Lower leg skin (tissue), 4 donors: ENCODE measurements at places on chromosomes 5 and 9.

DNA sequence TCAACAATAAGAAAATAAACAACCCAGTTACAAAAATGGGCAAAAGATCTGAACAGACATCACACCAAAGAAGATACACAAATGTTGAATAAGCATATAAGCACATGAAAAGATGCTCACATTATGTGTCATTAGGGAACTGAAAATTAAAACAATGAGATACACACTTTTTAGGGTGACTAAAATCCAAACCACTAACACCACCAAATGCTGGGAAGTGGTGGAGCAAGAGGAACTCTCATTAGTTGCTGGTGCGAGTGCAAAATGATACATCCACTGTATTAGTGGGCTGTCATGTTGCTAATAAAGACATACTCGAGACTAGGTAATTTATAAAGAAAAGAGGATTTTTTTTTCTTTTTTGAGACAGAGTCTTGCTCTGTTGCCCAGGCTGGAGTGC is 329.1 kb downstream of the TMEM38B start:
- DNase-seq: no peak

- DNase-seq: no peak
Observed at GRCh38 chr9:106032978-106033377, 338.6 kb downstream of the TMEM38B start.

GRCh38 chr9:613771-614347 is 227.6 kb upstream of the DMRT1 start:
- DNase-seq: peak; percentile 73

- no peak for DNase-seq
Observed at GRCh38 chr5:153981905-153982605, 56.7 kb downstream of the FAM114A2 start.

DNA sequence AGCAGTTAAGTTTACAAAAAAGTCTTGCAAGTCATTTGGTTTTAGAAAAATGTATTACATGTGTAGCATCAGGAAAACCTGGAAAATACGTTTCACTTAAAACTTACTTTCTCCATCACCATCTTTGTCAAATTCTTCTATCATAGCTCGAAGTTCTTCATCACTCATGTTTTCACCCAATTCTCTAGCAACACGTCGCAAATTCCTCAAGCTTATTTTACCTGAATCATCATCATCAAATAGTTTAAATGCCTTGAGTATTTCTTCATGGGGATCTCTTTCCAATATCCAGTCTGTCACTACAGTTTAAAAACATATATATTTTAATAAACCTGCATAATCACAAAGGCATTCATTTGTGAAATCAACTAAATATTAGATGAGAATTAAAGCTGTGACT is 10.3 kb downstream of the CETN3 start:
- DNase-seq: no peak

DNA sequence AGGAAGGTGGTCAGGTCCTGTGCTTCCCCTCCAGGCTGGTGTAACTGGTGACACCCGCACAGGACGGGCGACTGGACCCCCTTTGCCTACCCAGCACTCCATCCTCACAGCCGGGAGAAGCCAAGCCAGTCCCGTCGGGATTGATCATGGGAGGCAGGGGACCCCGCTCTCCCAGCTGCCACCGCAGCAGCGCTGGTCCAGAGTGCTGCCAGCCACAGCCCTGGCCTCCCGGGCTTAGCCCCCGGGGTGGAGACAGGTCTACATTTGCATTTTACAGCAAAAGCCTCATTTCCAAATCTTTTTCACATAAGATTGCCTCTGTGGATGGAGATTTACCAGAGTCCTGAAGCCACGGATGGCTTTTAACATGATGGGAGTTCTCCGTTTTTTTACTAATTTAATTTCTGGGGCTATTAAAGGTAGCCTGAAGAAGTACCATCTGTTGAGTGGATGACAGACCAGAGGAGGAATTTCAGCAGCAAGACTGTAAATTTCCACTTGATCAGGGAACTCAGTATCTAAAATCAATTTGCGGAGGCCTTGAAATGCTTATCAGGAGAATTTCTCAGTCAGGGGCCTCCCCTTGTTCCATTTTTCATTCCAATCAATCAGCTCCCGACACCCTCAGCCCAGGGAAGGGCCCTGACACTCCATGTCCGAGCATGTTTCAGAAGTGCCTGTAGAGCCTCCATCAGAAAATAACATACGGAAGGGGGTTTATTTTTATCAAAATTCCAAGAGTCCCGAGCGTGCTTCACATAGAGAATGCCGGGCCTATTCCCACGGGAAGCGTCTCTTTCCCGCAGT is 80.6 kb downstream of the OLFM1 start:
- no peak for DNase-seq

DNA sequence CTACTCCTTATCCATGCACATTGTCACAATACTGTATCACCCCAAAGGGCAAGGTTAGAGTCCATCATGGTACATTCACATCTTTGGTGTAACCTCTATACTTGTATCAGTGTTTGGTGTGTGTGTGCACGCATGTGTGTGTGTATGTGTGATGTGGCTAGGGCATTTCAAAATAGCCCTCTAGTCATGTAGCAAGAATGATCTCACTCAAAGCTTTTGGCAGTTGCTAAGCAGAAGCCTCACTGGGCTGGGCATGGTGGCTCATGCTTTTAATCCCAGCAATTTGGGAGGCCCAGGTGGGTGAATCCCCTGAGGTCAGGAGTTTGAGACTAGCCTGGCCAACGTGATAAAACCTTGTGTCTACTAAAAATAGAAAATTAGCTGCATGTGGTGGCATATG is 245.3 kb downstream of the ADGRV1 start:
- DNase-seq: no peak

DNA sequence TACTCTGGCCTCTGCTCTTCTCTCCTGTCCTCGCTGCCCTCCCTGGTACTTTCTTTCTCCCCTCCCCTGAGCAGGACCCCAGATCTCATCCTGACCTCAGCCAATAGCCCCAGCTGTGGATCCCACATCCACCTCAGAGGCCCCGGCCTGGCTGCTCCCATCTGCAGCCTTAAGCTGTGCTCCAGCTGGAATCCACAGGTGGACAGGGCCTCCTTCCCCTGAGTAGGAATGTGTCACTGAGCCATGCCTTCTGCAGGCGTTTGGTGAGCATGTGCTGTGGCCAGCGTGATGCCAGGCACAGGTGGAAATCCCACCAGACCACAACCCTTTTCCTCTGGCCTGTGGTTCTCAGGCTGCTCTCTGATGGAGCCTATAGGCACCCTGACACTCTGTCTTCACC is 68.9 kb downstream of the C5orf15 start:
- DNase-seq: no peak

DNA sequence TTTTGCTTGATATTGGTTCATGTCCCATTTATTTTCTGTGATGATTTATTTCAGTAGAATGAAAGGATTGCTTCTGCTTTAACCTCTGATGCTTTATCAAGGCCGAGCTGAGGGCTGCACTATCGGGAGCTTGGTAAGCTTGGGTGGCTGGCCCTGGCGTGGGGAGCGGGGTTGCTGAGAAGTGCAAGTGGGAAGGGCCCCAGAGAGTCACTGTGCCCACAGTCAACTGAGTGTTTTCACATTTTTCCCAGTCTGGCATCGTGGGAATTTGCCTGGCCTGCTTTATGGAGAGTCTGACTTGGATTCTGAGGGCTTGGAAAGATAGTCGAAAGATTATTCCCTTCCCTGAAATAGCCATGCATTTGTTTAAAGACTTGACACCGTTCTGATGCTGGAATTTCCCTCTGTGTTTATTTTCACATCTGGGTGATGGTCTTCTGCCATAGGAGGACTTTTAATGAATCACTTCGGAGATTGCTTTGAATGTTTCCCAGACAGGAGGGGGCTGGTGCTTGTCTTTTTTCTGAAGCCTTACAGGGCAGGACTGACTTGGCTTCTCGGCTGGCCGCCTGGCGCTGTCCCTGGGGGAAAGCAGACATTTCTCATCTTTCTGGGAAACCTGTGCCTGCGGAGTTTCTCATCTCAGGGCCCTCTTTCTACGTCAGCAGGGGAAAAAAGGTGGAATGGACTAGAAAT is 139.0 kb downstream of the BOD1 start:
- no peak for DNase-seq

- no peak for DNase-seq
Observed at GRCh38 chr9:33750307-33750838, 45.0 kb upstream of the PRSS3 start.

GRCh38 chr9:19551124-19551929 is 142.5 kb downstream of the ACER2 start:
- no peak for DNase-seq

- DNase-seq: no peak
Observed at GRCh38 chr5:179381691-179382090, 36.4 kb upstream of the ADAMTS2 start.

- no peak for DNase-seq
Observed at GRCh38 chr5:80755626-80756025, 100.8 kb upstream of the DHFR start.

DNA sequence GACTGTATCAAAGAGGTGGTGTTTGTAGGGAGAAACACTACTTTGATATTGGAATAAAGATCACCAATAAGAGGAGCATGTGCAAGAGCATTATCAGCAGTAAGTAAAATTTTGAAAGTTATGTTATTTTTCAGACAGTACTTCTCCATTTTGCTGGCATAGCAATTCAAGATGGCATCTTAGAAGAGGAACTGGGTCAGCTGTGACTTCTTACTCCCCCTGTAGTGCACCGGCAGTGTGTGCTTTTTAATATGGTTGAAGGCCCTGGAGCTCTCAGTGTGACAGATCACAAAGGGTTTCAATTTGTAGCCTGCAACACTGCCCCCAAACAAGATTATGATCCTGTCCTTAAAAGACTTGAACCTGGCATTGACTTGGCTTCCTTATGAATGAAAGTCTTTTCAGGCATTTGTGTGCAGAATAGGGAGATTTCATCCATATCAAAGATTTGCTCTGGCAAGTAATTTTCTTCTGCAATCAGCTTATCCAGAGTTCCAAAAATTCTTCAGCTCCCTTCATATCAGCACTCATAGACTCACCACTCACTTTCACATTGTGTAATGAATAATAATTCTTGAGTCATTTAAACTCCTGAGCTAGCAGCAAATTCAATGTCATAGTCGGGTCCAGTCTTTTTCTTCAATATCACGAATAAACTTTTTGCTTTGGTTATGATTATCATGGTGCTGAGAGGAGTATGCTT is 105.7 kb upstream of the MAMDC2 start:
- DNase-seq: no peak

- DNase-seq: no peak
Observed at GRCh38 chr9:2645569-2645968, 24.0 kb downstream of the VLDLR start.

GRCh38 chr5:14444161-14444560 is 137.4 kb upstream of the OTULINL start:
- DNase-seq: no peak

DNA sequence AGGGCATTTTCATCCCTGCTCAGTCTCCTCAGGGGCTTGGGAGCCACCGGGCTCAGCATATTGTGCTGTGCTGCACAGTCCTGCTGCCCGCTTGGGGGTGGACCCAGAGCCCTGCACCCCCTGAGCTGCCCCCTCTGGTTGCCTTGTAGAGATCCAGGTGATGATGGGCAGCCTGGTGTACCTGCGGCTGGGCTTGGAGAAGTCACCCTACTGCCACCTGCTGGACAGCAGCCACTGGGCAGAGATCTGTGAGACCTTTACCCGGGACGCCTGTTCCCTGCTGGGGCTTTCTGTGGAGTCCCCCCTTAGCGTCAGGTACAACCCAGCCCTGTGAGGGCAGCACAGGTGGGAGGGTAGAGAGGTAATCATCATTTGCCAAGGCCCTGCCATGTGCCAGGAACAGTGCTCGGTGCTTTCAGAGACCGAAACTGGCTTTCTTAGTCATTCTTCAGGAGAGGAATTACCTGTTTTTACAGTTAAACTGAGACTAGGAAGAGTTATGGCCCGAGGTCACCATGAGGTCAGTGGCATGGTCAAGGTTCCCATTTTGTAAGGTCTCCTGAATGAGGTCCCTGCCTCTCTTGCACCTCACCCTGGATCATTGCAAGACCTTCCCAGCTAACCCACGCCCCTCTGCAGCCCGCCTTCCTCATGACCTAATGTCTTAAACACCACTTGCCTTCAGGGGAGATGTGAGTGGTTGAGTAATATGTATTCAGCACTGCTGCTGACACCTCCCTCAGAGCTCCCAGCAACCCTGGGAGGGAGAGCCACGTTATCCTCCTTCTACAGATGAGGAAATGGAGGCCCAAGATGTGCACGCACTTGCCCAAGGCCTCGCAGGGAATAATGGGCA is 7.5 kb downstream of the NHP2 start:
- no peak for DNase-seq

DNA sequence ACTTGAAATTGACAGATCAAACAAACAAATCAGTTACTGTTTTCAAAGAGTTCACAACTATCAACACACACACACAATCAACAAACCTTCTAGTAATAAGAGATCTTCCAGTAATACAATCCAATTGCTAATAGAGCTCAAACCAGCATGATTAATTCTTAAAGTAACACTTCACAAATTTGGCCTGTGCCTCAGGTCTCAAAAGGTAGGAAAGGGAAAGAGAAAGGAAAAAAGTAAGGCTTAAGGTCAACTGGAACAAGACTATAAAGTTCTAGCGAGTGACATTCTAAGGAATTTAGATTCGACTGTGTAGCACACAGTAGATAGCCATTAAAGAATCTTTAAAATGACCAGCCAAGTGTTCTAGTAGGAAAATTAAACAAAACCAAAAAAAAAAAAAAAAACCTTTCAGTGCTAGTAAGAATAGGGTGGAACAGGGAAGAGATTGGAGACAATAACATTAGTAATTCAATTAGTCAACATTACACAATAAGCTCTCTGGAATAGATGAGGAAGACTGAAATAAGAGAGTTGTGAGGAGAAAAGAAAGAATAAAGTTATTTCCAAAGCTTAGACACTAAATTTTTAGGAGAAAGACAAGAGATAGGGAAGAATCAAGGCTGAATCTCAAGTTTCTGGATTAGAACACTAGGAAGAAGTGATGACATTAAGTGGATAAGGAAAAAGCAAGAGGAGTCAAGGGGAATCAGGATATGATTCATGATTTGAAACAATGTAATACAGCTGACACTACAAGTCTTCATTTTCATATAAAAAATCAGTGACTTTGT is 86.1 kb downstream of the FBXL17 start:
- no peak for DNase-seq

GRCh38 chr9:16921855-16922254 is 51.4 kb upstream of the BNC2 start:
- DNase-seq: no peak

- DNase-seq: no peak
Observed at GRCh38 chr5:79229357-79230174, 6.4 kb upstream of the JMY start.

DNA sequence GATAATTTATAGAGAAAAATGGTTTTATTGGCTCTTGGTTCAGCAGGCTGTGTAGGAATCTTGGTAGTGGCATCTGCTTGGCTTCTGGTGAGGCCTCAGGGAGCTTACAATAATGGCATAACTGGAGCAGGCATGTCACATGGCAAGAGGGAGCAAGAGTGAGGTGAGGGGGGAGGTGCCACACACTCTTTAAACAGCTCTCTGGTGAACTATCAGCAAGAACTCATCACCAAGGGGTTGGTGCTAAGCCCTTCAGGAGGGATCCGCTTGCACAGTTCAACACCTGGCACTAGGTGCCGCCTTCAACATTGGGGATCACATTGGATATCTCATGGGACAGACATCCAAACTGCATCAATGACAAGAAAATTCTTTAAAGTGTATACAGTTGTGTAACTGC is 10.5 kb downstream of the GPBP1 start:
- no peak for DNase-seq
